ENCODE measurements at places on chromosomes 5 and 9. TPM values are rescaled to one million over a fixed set of nuclear protein-coding genes. Genes with fewer than 3 reads are reported as not detected.

GNA14 gene
- not detected for total RNA-seq

TXNDC8 gene
- total RNA-seq: not detected

RETREG1 gene
- total RNA-seq: 0.47 TPM

PPIP5K2 gene
- 23.8 TPM for total RNA-seq

PLPP7 gene
- 0.08 TPM for total RNA-seq

SPATA31D4 gene
- not detected for total RNA-seq

PSMD5 gene
- 27.3 TPM for total RNA-seq

SHISAL2B gene
- not detected for total RNA-seq

PAPPA gene
- 0.78 TPM for total RNA-seq

MEGF10 gene
- total RNA-seq: 0.08 TPM

OTULINL gene
- 0.78 TPM for total RNA-seq

Measured in hair follicular keratinocyte (primary cell).